ENCODE measurements at places on chromosomes 4 and X. TPM values are rescaled to one million over a fixed set of nuclear protein-coding genes. Genes with fewer than 3 reads are reported as not detected.

CENPI gene
- total RNA-seq: 10.3 TPM

CHIC1 gene
- total RNA-seq: 4.3 TPM

DNAAF6 gene
- not detected for total RNA-seq

TCEAL2 gene
- total RNA-seq: not detected

RS1 gene
- not detected for total RNA-seq

FGA gene
- 6.3 TPM for total RNA-seq

PDE6B gene
- not detected for total RNA-seq

SMIM10L2A gene
- 0.26 TPM for total RNA-seq

ARMCX4 gene
- 0.43 TPM for total RNA-seq

PWWP3B gene
- not detected for total RNA-seq

ARX gene
- total RNA-seq: 0.30 TPM

CSN1S1 gene
- not detected for total RNA-seq

NLGN3 gene
- total RNA-seq: 0.86 TPM

SORCS2 gene
- 5.2 TPM for total RNA-seq

FAM9C gene
- total RNA-seq: not detected

BANK1 gene
- total RNA-seq: 0.78 TPM

RBMXL3 gene
- not detected for total RNA-seq

PNMA6F gene
- not detected for total RNA-seq

RIPPLY1 gene
- not detected for total RNA-seq

PTPN13 gene
- 5.1 TPM for total RNA-seq

HCCS gene
- 58.9 TPM for total RNA-seq

GALNTL6 gene
- 0.05 TPM for total RNA-seq

OTC gene
- total RNA-seq: not detected
